ENCODE measurements at places on chromosomes 5 and 9.

DNA sequence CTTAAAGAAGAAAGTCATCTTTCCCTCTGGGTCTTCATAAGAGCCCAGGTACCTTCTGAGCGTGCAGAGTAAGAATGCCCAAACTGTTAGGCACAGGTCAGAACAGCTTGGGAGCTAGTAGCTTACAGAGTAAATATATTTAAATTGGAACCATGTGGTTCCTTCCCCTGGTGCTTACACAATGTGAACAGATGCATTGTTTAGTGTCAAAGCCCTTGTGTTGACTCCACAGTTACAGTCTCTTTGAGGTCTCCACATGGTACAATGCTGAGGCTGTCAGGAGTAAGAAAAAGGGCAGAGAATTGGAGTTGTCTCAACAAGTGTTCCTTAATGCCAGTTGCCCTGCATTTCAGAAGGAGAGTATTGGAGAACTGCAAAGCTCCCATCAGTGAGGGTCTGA lies 188.5 kb downstream of the PAPPA start:
- no peak overlapping the region for H3K4me3 ChIP-seq
- no peaks in the 10 kb centered on the region for H3K36me3 ChIP-seq
- H3K4me1 ChIP-seq, result no peaks in the 10 kb centered on the region
- H3K27ac ChIP-seq, result no peak overlapping the region
- peaks cover 6% of the 10 kb centered on the region for H3K27me3 ChIP-seq

GRCh38 chr5:107557051-107557658 lies 113.6 kb downstream of the EFNA5 start:
- H3K4me3 ChIP-seq, result no peak overlapping the region
- H3K4me1 ChIP-seq, result peaks cover 2% of the 10 kb centered on the region
- H3K27me3 ChIP-seq, result peaks cover 8% of the 10 kb centered on the region

- H3K4me3 ChIP-seq, result no peak overlapping the region
- H3K27ac ChIP-seq, result no peak overlapping the region
- DNase-seq, result no peak
These were observed 460.8 kb downstream of the CDH10 start for GRCh38 chr5:24183981-24184380.

DNA sequence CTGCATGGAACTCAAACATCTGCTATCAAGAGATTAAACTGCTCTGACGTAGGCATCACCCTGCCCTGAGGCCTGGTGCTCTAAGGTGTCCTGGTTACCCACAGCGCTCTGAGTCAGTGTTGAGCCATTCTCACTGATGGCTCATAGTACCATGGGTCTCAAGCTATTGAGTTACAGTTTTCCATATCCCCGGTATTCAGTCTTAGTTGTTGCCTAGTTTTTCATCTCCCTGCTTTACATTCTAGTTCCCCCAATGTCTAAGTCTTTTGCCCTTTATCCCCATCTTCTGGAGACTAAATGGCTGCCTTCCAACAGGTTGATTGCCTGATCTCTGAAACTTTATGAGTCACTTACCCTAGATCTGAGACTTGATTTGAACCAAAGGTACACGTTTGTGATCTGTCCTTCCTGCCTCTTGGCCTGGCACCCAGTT lies 161.2 kb upstream of the PTGER4 start:
- H3K4me1 ChIP-seq, result peaks cover 10% of the 10 kb centered on the region
- no peak for DNase-seq
- no peak overlapping the region for H3K27ac ChIP-seq
- H3K27me3 ChIP-seq, result no peaks in the 10 kb centered on the region
- no peaks in the 10 kb centered on the region for H3K36me3 ChIP-seq

- no peaks in the 10 kb centered on the region for H3K4me1 ChIP-seq
- H3K36me3 ChIP-seq, result no peaks in the 10 kb centered on the region
- no peak overlapping the region for H3K4me3 ChIP-seq
- no peak overlapping the region for H3K27ac ChIP-seq
- DNase-seq, result no peak
- H3K27me3 ChIP-seq, result no peaks in the 10 kb centered on the region
These were observed 345.9 kb upstream of the RIOK2 start for GRCh38 chr5:97528941-97529340.

GRCh38 chr9:97985058-97985861 lies 2.1 kb downstream of the ANP32B start:
- H3K36me3 ChIP-seq, result peaks cover 18% of the 10 kb centered on the region
- H3K4me1 ChIP-seq, result peaks cover 56% of the 10 kb centered on the region
- peak overlapping the region; percentile 72 for H3K27ac ChIP-seq

- H3K27ac ChIP-seq, result no peak overlapping the region
- no peak for DNase-seq
- H3K36me3 ChIP-seq, result no peaks in the 10 kb centered on the region
- H3K4me1 ChIP-seq, result no peaks in the 10 kb centered on the region
These were observed 22.2 kb upstream of the TMED7 start for GRCh38 chr5:115648056-115648455.

DNA sequence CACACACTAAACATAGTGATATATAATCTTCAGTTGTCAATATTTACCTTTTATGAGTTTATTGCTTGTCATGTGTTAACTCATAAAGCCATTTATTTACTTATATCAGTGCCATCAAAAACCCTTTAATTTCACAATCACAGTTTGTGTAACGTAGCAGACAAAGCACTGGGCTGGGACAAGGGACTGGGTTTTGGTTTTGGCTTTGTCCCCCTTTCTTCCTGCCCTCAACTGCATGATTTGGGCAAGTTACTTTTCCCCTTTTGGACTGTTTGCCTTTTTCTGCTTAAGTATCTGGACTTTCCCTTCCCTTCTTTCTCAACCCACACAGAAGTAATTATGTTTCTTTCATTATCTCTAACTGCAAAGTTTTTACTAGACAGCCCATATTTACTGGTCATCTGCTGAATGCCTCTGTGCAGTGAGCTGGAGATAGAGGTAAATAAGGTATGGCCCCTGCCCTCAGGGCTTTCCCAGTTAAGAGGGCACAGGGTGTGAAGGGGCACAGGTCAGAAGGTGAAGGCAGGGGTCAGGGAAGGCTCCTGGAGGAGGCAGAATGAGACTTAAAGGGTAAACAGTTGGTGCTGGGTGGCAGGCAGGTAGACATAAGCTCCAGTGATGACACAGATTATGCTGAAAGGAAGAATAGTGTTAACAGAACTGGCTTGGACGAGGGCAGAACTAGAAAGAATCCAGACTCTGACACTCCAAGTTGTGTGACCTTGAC lies 14.8 kb upstream of the NR3C1 start:
- peaks cover 3% of the 10 kb centered on the region for H3K36me3 ChIP-seq
- H3K4me1 ChIP-seq, result peaks cover 9% of the 10 kb centered on the region
- DNase-seq, result no peak

GRCh38 chr9:120635011-120635410 lies 55.0 kb upstream of the CDK5RAP2 start:
- H3K36me3 ChIP-seq, result no peaks in the 10 kb centered on the region
- H3K27ac ChIP-seq, result no peak overlapping the region
- no peaks in the 10 kb centered on the region for H3K4me1 ChIP-seq
- no peak for DNase-seq

- no peak for DNase-seq
- H3K36me3 ChIP-seq, result no peaks in the 10 kb centered on the region
- H3K4me1 ChIP-seq, result peaks cover 21% of the 10 kb centered on the region
- no peak overlapping the region for H3K27ac ChIP-seq
These were observed 195.5 kb downstream of the COMMD10 start for GRCh38 chr5:116280149-116280803.

DNA sequence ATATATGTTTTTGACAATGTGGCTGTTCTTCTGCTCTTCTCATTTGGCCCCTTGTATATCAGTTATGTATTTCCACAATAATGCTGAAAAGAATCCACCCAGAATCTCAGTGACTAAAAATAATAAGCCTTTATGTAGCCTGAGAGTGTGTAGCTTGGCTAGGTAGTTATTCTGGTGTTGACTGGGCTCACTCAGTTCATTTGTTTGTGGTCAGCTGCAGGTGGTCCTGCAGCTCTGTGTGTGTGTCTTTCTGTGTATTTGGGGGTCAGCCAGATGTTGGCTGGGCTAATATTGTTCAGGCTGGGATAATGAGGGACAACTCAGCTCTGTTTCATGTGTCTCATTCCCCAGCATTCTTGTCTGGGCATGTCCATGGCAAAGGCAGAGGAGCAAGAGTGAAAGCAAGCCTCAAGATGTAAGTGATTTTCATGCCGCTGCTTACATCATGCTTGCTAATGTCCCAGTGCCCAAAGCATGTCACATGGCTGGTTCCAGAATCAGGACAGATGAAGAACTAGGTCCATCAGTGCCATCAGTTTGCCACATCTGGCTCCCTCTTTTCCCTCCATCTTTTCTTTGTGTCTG lies 162.8 kb downstream of the KCTD16 start:
- H3K36me3 ChIP-seq, result no peaks in the 10 kb centered on the region
- H3K27ac ChIP-seq, result no peak overlapping the region
- no peak for DNase-seq
- no peak overlapping the region for H3K4me3 ChIP-seq

GRCh38 chr5:57687596-57687995 lies 205.0 kb upstream of the ACTBL2 start:
- DNase-seq, result no peak
- H3K4me1 ChIP-seq, result no peaks in the 10 kb centered on the region
- H3K36me3 ChIP-seq, result no peaks in the 10 kb centered on the region
- H3K27me3 ChIP-seq, result no peaks in the 10 kb centered on the region

- H3K27me3 ChIP-seq, result no peaks in the 10 kb centered on the region
- no peaks in the 10 kb centered on the region for H3K4me1 ChIP-seq
- H3K36me3 ChIP-seq, result peaks cover 18% of the 10 kb centered on the region
- DNase-seq, result no peak
- peak overlapping the region; percentile 76 for H3K27ac ChIP-seq
These were observed 11.1 kb downstream of the GM2A start for GRCh38 chr5:151264113-151264512.

- H3K4me1 ChIP-seq, result no peaks in the 10 kb centered on the region
- no peak for DNase-seq
- no peaks in the 10 kb centered on the region for H3K36me3 ChIP-seq
These were observed 52.6 kb downstream of the INIP start for GRCh38 chr9:112665347-112665746.

- H3K27me3 ChIP-seq, result no peaks in the 10 kb centered on the region
- H3K36me3 ChIP-seq, result peaks cover 50% of the 10 kb centered on the region
- no peak for DNase-seq
- H3K4me3 ChIP-seq, result peak overlapping the region; percentile 92
- H3K4me1 ChIP-seq, result peaks cover 49% of the 10 kb centered on the region
- H3K27ac ChIP-seq, result peak overlapping the region; percentile 100
These were observed 1.5 kb downstream of the RMRP start for GRCh38 chr9:35656348-35656747.

- peaks cover 18% of the 10 kb centered on the region for H3K36me3 ChIP-seq
- no peak overlapping the region for H3K4me3 ChIP-seq
- H3K27ac ChIP-seq, result no peak overlapping the region
- no peaks in the 10 kb centered on the region for H3K4me1 ChIP-seq
- no peak for DNase-seq
These were observed 8.6 kb upstream of the ZDHHC11 start for GRCh38 chr5:859391-859790.

- H3K36me3 ChIP-seq, result peaks cover 15% of the 10 kb centered on the region
- no peaks in the 10 kb centered on the region for H3K27me3 ChIP-seq
- no peak for DNase-seq
- H3K27ac ChIP-seq, result no peak overlapping the region
These were observed 7.6 kb upstream of the CAMSAP1 start for GRCh38 chr9:135914921-135915320.

GRCh38 chr5:115100319-115100955 lies 69.3 kb downstream of the TRIM36 start:
- no peaks in the 10 kb centered on the region for H3K4me1 ChIP-seq
- no peaks in the 10 kb centered on the region for H3K36me3 ChIP-seq
- peaks cover 12% of the 10 kb centered on the region for H3K27me3 ChIP-seq
- H3K27ac ChIP-seq, result no peak overlapping the region

- H3K4me3 ChIP-seq, result no peak overlapping the region
- no peak overlapping the region for H3K27ac ChIP-seq
- no peaks in the 10 kb centered on the region for H3K36me3 ChIP-seq
- H3K4me1 ChIP-seq, result peaks cover 3% of the 10 kb centered on the region
These were observed 151.0 kb downstream of the MYO10 start for GRCh38 chr5:16784843-16785791.

GRCh38 chr5:81226949-81227348 lies 6.2 kb upstream of the CKMT2 start:
- peaks cover 7% of the 10 kb centered on the region for H3K36me3 ChIP-seq
- H3K4me1 ChIP-seq, result no peaks in the 10 kb centered on the region
- no peaks in the 10 kb centered on the region for H3K27me3 ChIP-seq
- DNase-seq, result no peak
- no peak overlapping the region for H3K27ac ChIP-seq

- peaks cover 37% of the 10 kb centered on the region for H3K4me1 ChIP-seq
- no peak for DNase-seq
- peak overlapping the region; percentile 98 for H3K27ac ChIP-seq
These were observed 132.2 kb downstream of the CDC42SE2 start for GRCh38 chr5:131396015-131396414.

GRCh38 chr9:97831843-97832636 lies 21.0 kb upstream of the FOXE1 start:
- H3K27ac ChIP-seq, result no peak overlapping the region
- H3K36me3 ChIP-seq, result no peaks in the 10 kb centered on the region
- H3K4me3 ChIP-seq, result no peak overlapping the region
- H3K27me3 ChIP-seq, result peaks cover 55% of the 10 kb centered on the region

DNA sequence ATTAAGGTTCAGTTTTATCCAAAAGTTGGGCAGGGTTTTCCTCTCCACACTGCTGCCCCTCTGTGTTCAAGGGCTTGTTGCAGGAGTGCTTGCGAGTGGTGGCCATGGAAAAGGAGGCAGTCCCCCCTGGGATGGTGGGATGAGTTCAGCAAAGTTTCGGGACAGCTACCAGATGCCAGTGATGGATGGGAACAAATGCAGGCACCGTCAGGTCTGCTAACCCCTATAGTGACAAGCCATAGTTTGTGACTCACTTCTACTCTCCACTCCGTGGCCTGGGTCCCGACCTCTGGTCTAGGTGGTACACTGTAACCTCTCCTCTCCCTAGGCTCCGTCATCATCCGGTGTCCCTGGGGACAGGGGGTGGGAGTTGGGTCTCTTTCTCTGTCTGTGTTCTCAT lies 3.8 kb upstream of the RNF14 start:
- H3K27ac ChIP-seq, result no peak overlapping the region
- no peak overlapping the region for H3K4me3 ChIP-seq
- peaks cover 27% of the 10 kb centered on the region for H3K4me1 ChIP-seq
- no peak for DNase-seq

- H3K4me3 ChIP-seq, result no peak overlapping the region
- no peaks in the 10 kb centered on the region for H3K27me3 ChIP-seq
- no peak for DNase-seq
- no peak overlapping the region for H3K27ac ChIP-seq
- peaks cover 22% of the 10 kb centered on the region for H3K36me3 ChIP-seq
- H3K4me1 ChIP-seq, result peaks cover 8% of the 10 kb centered on the region
These were observed 67.3 kb downstream of the SNX30 start for GRCh38 chr9:112817860-112818203.

DNA sequence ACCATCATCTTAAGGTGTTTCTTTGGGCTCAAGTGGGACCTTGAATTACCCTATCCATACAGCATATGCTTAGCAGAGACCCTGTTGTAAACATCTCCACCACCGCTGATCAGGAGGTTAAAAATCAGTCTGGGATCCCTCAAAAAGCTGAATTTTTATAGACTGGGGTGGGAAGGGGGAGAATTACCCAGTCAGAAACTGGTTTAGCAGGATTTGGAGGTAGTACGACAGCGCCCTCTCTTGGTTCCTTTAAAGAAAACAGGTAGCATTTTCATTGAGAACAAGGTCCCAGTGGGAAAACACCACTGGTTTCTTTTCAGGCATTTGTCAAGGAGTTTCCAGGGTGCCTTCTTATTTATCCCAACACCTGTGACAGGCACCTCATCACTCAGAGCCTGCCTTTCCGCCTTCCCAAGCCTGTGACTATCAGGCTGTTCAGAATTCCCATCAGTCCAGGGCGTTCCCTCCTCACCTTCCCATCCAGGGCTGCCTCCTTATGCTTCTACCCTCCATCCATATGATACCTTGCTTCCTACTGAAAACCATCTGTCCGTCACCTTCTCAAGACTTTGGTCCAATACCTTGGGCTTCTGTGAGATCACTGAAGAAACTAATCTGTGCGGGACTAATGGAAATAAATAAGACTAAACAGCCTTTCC lies 203.8 kb upstream of the RAI14 start:
- peaks cover 43% of the 10 kb centered on the region for H3K27me3 ChIP-seq
- no peak for DNase-seq
- no peaks in the 10 kb centered on the region for H3K36me3 ChIP-seq
- H3K4me1 ChIP-seq, result no peaks in the 10 kb centered on the region
